ENCODE measurements at places on chromosomes 3 and 15. TPM values are rescaled to one million over a fixed set of nuclear protein-coding genes. Genes with fewer than 3 reads are reported as not detected.

GRCh38 chr3:111547631-111548030 is 5.6 kb downstream of the CD96 start:
- no peak for DNase-seq

GRCh38 chr3:177286034-177286433 is 88.8 kb upstream of the TBL1XR1 start:
- no peak for DNase-seq

- no peak for DNase-seq
Observed at GRCh38 chr3:70298385-70298784, 14.1 kb downstream of the MDFIC2 start.

GRCh38 chr3:178415384-178415783 is 120.9 kb upstream of the KCNMB2 start:
- no peak for DNase-seq

GRCh38 chr15:39139431-39140059 is 441.3 kb upstream of the THBS1 start:
- DNase-seq = no peak

DNA sequence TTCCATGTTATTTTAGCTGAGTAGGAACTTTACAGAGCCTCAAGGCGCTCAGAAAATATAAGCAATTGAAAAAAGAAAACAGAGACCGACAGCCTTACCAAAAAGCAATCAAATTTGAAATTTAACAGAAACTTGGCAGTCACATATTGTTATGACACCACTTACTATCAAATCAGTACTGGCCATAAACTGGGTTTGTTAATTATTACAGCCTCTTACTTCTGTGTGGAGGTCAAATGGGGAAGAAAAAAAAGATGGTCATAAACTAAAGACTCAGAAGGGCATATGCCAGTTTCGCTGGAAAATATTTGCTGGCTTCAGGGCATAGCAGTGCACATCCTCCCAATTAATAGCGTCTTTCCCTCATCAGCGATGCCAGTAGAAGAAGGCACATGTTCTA is 45.5 kb upstream of the SUCLG2 start:
- DNase-seq = no peak

DNA sequence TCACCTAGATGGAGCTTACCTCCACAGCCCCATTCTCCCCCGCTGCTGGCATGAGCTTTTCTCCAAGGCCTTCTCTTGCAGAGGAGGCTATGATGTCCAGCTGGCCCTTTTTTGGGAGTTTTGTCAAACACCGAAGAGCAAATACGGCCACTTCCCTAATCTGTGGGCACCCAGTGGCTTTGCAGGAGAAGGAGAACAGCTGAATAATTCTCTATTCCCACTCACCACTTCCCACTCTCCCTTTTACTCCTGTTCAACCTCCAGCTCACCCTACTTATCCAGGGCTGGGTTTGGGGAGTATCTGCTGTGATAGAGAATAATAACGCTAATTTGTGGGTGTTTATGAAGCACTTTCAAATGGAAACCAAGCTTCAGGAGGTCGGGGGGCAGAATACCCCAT is 93.0 kb downstream of the AAGAB start:
- no peak for DNase-seq

DNA sequence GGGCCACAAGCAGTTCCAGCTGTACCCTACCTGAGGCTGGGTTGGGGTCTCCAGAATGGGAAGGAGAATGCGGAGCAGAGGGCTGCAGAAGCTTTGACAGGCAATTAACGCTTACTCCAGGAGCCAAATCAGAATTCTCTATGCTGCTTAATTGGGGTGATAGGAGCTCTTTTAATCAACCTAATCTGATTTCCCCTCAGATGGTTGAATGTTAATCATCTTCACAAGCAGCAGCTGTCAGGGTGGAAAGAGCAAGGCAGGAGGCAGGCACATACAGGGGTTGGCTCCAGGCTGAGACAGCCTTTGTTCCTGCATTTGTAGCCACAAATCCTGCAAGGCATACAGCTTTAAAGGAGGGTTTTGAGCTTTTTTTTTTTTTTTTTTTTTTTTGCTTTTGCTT is 2.6 kb downstream of the CILP start:
- no peak for DNase-seq

- DNase-seq = no peak
Observed at GRCh38 chr3:30017901-30018300, 588.5 kb upstream of the TGFBR2 start.

GRCh38 chr15:37037071-37037655 is 63.2 kb downstream of the MEIS2 start:
- no peak for DNase-seq

DNA sequence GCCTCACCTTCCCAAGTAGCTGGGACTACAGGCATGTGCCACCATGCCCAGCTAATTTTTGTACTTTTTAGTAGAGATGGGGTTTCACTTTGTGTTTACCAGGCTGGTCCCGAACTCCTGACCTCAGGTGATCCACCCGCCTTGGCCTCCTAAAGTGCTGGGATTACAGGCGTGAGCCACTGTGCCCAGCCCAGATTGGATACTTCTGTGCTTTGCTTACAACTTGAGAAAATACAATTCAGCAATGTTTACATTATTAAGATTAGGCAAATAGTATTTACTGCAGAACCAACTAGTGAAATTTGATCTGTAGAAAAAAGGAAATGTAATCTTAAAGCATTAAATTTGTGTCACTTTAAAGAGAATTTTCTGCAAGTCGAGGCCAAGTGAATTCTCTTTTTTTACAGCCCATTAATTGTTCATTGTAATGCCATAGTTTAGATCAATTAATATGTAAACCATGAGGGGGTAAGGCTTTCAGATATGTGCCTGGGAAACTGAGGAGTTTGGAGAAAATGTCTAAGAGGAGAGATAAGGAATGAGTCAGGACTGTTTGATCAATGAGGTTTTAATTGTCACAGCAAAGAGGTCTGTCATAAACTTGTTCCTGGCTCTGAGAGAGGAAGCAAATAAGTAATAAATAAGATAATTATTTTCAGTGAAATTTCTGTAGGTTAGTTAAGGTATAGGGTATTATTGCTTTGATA is 15.3 kb downstream of the PYDC2 start:
- DNase-seq = no peak

GRCh38 chr3:13139471-13140065 is 66.3 kb upstream of the IQSEC1 start:
- DNase-seq = no peak

HTR3E gene
- total RNA-seq = not detected

AP3B2 gene
- 0.54 TPM for total RNA-seq

BUB1B gene
- 3.0 TPM for total RNA-seq

Measured in hematopoietic multipotent progenitor cell (in vitro differentiated cells).